ENCODE measurements at places on chromosomes 1 and 21.

- no peak for DNase-seq
These were observed 18.4 kb downstream of the GNB1 start for GRCh38 chr1:1872329-1872994.

DNA sequence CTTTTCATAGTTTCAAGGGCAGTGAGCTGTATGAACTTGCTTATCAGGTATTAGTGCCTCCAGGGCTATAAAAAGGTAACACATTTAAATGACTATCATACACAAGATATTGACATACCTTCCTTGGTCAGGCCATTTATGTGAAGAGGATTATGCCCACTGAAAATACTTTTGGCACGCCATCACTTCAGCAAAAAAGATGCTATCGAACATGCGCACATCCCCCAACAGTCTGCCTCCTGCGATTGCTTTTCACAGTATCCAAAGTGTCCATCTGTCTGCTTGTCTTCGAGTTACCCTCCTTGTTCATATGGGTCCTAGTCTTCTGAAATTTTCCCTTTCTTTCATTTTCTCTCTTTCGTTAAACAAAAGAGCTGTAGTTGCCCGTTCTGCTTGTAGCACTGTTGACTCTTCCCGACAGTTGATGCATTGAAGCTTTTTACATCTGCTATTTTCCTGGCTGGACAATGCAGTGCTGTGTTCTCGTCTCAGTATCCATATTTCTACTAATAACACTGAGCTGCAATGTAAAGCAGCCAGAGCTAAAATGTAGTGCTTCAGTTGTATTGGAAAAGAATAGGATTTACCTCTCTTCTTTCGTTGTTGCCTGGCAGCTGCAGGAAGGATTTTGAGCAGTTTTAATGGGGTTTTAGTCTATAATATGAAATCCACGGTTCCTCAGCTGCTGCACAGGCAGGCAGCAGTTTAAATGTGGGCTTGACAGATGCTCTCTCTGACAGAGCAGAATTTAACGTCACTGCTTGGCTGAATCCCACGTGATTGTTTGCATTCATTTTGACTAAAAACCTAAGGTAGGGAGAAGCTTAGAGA, at the start of gene B3GALT2:
TSS of gene B3GALT2 (minus strand) at position 713 of the 831 bp plus-strand sequence. CDS start 5,051 bp downstream, outside the sequence.
- no peak for DNase-seq

DNA sequence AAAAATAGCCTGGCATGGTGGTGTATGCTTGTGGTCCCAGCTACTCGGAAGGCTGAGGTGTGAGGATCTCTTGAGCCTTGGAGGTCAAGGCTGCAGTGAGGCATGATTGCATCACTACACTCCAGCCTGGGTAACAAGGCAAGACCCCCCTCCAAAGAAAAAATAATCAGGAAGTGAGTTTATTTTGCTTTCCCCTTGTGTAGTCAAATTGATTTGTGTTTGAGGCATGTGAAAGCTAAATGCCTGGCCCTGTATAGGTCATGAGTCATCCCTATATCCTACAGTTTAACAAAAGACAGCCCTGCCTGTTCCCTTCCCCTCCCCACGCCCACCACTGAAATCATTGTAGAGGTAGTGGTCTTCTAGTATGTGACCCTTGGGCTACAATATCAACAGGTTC, 241.4 kb upstream of the JUN start:
- DNase-seq: no peak

DNA sequence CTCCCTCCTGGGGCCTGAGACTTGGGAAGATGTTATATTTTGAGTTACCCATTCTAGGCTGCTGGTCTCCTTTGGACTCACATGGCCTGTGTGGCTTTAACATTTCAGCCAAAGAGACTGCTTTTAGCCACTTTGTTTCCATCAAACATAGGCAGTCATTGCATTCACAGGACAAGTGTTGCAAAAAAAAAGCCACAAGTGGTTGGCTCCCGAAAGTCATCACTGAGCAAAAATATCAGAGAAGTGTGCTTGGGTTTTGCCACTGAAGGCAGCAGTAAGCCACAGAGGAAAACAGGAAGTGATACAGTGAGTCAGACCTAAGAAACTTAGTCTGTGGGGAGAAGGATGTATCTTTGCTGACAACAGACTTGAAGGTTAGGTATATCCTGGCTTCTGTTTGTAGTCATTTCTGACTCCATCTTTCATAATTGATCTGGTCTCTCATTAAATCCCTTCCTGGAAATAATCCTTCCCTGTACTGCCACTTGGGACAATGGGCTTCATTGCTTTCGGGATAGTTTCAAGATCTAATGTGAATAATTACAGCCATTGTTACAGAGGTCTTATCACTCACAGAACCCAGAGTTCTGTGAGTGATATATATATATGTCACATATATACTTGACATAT, 80.9 kb downstream of the COLGALT2 start:
- DNase-seq: peak; percentile 12

DNA sequence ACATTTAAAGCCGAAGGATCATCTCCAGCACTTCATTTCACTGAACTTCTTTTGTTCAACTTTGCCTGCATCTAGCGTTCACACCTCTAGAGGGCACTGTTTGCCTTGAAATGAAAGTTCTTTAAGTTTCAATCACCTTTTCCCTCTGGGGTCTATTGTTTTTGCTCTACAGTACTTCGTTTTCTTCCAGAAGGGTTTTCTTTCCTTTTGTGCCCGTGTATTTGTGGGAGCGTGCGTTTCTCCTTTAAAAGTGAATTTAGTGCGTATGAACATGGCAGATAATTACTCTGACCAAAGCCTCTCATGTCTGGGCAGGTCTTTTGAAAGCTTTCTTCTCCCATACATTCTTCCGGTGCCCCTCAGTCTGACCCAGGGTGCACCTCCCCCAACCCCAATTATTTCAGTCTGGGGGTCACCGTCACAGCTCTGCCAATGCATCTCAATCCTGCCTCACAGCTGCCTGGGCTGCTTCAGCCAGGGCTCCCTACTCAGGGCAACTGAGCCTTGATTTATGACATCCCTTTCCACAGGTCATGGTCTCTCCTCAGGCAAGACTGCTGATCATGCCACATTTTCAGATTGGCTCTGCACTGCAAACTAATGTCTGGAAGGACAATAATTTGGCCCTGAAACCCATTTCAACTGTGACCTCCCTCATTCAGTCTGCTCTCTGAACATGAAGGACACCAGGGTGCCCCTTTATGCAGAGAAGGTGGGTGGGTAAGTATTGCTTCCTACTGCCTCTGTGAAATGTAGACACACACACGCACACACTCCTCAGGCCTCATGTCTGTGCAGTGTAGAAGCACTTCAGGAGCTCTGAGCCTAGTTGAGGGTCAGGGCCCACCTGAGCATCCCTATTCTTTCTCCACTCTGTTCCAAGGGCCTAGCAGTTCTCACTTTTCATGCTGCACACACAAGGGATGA, 88.6 kb downstream of the NUF2 start:
- DNase-seq: peak; percentile 39

DNA sequence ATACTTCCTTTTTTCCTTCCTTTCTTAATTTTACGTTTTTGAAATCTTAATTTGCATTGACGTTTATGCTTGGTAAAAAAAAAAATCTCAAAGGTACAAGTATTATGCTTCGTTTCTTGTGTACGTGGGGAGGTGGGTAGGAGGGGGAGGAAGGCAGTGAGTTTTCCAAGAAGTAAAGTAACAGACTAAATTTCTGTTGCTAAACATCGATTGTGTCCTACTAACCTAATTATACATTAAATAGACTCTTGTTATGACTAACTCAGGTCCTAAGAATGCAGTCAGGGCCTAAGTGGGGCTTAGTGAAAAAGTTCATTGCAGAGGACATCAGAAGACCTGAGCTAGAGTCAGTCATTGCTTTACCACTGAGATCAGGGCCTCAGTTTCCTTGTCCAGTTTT, 17.5 kb downstream of the NEK7 start:
- no peak for DNase-seq

- no peak for DNase-seq
These were observed 160.8 kb upstream of the ARHGEF16 start for GRCh38 chr1:3293563-3294080.

DNA sequence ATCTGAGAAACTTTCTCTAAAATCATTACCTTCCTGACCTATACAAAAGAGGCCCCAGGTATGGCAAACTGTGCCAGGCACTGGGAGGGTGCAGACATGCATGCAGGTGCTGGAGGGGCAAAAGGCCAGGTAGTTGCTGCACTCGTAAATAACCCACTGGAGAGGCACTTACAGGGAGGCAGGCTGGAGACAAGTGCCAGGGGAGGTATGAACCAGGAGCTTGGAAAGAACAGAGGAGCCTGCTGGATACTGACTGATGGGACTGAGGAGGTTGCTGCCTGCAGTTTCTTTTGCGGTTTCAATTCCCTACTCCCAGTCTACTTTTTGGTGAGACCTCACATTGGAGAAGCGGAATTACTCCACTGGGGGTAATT, 113.9 kb downstream of the DSCAM start:
- DNase-seq: no peak

GRCh38 chr1:39933956-39934941, 20.7 kb upstream of the MFSD2A start:
- DNase-seq: peak; percentile 96

GRCh38 chr1:159839116-159839849, 12.6 kb downstream of the SLAMF8 start:
- DNase-seq: no peak

- DNase-seq: peak; percentile 91
These were observed 19.8 kb upstream of the UAP1 start for GRCh38 chr1:162541619-162542141.

DNA sequence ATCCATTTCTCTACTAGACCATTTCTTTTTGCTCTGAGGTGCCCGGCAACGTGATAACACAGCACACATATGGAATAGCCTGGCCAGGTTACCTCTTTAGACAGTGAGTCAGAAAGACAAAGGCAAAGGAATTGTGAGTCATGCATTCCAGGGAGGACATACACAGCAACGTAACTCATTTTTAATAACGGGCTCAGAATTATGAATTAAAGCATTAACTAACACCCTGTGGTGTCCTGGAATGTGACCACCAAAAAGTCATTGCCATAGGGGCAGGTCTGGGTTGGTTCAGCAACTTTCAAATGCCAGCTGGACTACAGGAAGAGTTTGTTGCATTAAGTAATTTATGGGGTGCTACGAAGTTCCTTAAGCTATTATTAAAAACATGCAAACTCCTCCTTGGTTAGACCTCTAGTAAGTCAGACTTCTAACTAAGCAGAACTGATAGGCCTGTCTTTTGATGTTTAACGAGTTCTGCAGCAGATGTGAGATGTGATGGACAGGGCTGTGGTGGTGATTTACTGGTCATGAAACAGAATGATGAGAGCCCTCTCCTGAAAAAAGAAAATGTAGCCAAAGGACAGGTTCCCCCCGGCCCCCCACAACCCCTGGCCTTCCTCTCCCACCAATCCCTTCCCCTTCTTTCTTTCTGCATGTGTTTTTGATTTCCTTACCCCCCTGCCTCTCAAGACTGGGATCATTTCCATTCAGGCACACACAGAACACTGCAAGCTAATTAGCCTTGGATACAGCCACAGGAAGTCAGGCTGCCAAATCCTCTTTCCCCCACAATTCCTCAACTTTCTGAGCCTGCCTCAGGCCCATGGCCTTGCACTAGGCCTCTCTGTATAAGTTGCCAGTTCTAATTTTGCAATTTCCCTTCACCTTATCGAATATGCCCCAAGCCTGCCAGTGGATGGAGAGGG, 88.9 kb upstream of the HAO2 start:
- DNase-seq: peak; percentile 63

GRCh38 chr21:36887963-36888362, 78.5 kb downstream of the HLCS start:
- no peak for DNase-seq

- no peak for DNase-seq
These were observed 164.1 kb downstream of the GALNT2 start for GRCh38 chr1:230230948-230231773.

- no peak for DNase-seq
These were observed 23.2 kb upstream of the IFNAR1 start for GRCh38 chr21:33301632-33302002.

DNA sequence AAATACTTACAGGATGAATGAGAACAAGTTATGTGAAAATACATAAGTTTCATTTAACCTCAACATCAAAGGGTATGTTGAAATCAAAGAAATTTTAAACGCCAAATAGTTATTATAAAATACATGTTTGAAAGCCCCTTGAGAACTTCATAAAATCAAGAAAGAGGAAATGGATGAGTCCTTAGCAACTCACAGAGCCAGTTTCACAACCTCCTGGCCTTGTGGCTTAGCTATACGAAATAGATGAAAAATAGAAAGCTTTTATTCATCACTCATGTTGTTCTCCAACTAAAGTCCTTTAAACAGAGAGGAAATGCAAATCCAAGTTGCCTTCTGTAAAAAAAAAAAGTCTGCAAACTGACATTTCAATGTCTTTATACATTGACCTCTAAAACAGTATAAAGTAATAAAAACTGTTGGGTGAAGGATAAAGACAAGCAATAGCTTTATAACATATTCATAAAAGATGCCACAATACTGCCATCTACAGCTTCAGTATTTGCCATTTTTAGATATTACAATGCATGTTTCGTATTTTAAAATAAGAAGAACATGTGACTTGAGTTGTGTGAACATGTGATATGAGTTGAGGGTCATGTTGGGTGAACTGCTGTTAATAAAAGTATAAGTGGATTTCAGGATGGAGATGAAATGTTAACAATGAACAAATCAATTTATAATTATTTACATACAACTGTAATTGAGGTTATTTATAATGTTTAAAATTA, 847.8 kb downstream of the MRPL39 start:
- DNase-seq: no peak

GRCh38 chr1:79133774-79134364, 127.3 kb upstream of the ADGRL4 start:
- no peak for DNase-seq

- DNase-seq: no peak
These were observed 91.2 kb downstream of the TGFB2 start for GRCh38 chr1:218436346-218436745.

DNA sequence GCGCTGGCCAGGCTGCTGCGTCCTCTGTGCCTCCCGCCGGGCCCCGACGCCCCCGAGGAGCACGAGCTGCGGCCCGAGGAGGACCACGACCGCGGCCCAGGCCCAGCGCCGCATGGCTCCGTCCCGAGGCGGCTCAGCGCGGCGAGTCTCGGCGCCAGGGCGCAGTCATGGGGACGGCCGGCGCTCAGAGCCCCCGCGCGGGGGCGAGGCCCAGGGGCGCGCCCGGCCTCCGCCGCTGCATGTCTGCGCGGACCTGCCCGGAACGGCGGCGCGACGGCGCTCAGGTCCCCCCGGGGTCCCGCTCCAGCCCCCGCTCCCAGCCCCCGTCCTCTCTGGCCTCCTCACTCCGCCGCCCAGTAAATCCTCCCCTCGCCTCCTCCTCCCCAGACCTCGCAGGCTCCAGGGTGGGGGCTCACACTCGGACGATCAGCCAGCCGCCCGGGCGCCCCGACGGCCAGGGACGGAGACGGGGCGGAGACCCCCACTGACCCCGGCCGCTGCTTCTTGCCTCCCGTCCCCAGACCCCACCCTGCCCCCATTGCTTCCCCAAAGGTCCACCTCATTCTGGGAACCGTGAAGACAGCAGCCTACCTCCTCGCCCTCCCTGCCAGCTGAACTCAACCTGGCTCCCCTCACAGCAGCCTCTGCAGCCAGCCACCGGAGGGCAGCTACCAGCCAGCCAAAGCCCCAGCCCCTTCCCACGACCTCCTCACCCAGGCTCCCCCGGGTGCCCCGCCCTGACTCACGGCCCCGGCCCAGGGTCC, at the start of gene C1QTNF12:
TSS of gene C1QTNF12 (minus strand) at position 146 of the 764 bp plus-strand sequence. CDS start at position 114, 32 bp downstream.
- DNase-seq: no peak

GRCh38 chr1:177964336-177964735, 5.5 kb downstream of the SEC16B start:
- no peak for DNase-seq

All from fibroblast of the conjunctiva (primary cell).